NCI-H82 (cell line): ENCODE measurements at places on chromosomes 4 and X.

DNA sequence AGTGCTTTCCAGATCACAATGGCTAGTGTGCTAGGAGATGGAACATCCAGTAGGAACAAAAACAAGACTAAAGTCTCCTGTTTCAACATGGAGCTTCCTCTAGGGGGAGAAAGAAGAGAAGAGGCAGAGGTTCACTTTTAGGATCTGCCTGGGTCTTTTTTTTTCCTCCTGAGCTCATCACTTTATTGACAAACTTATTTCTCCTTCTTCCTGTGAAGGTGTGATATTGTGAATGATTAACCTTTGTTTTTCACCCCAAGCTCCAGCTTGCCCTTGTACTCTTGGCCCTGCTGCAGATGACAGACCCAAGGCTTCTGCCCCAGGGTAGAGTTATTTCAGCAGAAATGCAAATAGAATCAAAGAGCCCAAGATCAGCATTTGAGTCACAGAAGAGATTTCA, 13.5 kb downstream of the PAGE4 start:
- no peak for DNase-seq

DNA sequence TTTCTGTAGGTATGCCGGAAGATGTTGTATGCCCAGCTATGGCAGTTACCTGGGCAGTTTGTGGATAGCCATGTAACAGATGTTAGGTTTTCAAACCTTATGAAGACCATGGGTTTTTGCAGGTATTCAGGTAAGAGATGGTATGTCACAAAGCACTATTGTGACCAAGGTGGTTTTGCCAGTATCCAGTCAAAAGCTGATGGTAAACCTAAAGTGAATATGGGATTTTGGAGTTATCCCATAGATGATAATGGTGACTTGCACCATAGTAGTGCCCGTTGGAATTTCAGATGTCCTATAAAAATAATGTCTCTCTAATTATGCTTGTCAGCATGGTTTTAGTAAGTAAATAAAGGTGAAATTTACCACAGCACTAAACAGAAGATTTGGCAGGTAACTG, at the start of gene ATXN3L:
ATXN3L (minus strand) TSS at position 101 of the 400 bp plus-strand sequence. CDS start 119 bp downstream, outside the sequence.
- no peak for DNase-seq

DNA sequence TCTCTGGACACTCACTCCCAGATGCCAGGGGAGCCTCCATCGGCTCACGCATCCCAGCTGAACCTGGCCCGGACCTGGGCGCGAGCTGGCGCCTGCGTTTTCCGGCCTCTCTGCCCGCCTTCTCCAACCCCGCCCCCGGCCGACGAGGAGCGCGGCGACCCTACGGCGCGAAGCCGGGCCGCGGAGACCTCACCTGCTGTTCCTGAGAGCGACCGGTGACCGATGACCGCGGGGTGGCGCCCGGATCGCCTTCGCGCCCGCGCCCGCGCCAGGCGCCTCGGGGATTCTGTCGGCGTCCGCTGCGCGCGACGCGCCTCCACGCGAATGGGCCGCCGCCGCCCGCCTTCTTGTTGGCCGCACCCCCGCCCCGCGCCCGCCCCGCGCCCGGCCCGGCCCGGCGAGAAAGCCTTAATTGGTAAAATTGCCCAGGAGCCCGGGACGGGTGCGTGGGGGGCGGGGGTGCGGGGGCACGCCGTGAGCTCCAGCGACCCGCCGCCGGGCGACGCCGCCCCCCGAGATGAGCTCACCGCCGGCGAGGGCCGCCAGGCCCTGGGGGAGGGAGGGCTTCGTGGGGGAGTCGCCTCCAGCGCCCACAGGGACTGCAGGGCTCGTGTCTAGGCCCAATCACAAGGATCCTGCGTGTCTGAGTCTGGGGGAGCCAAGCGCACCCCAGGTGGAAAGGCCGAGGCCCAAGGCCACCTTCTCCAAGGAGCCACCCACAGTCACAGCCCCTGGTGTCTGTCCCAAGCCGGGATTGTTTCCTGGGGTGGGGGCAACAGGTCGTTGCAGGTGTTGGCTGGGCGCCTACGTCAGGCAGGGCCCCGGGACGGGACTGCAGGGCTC, at the start of gene FLNA:
FLNA (minus strand) TSS at position 322 of the 843 bp plus-strand sequence. CDS start 3,389 bp downstream, outside the sequence.
- DNase-seq: peak; percentile 53

GRCh38 chrX:39766085-39766726, 331.6 kb downstream of the BCOR start:
- no peak for DNase-seq

GRCh38 chr4:20074450-20074849, 177.3 kb upstream of the SLIT2 start:
- no peak for DNase-seq

DNA sequence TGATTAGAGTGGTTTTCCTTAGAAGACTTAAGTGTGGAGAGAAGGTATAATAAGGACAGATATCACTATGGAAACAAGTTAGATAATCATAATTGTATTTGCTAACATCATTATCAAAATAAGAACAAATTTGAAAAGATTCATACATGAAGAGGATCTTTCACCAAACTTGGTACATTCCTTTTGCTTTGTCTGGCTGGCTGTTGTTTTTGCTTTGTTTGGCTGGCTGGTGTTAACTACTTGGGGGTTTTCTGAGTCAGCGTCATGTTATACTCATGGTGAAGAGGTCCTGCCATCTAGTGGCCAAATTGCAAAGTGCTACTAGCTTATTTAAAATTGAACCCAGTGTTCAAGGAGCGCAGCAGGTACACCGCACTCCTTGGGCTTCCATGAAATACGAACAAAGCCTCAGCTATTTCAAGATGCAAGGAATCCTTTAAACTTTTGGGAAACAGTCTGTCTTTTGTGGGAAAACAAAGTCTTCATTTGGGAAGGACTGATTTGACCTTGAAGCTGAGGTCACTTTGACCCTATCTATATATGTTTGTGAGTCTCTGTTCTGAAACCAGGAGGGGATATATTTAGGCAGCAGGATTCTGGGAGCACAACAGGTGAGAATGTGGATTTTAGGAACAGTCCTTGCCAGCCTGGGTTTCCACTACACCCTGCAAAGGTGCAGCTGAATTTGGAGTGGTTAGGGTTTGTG, 129.7 kb downstream of the PLS3 start:
- peak; percentile 84 for DNase-seq

GRCh38 chr4:24605216-24605615, 20.9 kb upstream of the DHX15 start:
- DNase-seq: no peak

GRCh38 chr4:6472387-6473263, at the start of gene PPP2R2C:
Gene PPP2R2C (minus strand): TSS chr4:6472614. CDS start chr4:6472229, 385 bp downstream.
- no peak for DNase-seq

DNA sequence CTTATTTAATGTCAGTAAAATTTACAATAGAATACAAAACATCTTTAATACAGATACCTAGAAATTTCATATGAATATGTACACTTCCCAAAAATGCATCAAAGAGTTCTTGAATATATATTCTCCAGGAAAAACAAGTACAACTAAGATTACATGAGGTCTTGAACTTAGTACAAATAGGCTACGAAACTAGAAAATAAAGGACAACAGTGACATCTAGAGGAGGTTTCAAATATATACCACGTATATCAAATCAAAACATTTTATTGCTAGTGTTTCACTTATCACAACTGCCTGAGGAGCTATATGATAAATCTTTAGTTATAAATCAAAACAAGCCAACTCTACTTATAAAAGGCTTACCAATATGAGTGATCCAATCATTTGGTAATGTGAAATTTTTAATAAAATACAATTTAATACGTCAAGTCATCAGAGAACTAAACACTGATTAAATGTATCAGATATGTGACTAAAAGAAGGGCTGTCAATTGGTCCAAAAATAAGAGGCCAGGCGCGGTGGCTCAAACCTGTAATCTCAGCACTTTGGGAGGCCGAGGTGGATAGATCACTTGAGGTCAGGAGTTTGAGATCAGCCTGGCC, 36.6 kb downstream of the ANAPC10 start:
- DNase-seq: peak; percentile 66

DNA sequence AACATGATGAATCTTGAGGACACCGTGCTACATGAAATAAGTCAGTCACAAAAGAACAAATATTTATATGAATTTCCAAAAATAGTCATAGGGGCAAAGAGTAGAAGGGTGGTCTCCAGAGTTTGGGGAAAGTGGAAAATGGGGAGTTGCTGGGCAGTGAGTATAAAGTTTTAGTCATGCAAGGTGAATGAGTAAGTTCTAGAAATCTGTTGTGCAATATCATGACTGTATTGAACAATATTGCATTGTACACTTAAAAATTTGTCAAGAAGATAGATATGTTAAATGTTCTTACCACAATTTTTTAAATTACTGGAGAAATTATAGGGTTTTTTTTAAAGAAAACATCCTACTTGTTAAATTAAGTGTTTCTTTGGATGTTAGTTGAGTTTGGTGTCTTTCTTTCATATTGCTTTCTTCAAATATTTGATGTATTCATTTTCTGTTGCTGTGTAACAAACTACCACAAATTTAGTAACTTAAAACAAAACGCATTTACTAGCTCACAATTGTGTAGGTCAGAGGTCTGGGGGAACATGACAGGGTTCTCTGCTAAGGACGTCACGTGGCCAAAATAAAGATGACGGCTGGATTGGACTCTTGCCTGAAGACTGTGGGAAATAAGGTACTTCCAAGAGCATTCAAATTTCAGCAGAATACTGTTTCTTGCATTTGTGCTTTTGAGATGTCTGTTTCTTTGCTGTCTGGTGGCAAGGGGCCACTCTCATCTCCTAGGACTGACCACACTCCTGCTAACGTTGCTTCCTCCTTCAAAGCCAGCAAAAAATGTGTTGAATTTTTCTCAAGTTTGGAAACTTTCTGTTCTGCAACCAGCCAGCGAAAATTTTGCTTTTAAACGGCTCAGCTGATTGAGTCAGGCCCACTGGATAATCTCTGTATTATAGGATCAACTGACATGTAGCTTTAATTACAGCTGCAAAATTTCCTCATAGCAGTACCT, 76.7 kb downstream of the CPEB2 start:
- peak; percentile 18 for DNase-seq

GRCh38 chrX:2676794-2677675, 14.1 kb upstream of the CD99 start:
- DNase-seq: no peak

DNA sequence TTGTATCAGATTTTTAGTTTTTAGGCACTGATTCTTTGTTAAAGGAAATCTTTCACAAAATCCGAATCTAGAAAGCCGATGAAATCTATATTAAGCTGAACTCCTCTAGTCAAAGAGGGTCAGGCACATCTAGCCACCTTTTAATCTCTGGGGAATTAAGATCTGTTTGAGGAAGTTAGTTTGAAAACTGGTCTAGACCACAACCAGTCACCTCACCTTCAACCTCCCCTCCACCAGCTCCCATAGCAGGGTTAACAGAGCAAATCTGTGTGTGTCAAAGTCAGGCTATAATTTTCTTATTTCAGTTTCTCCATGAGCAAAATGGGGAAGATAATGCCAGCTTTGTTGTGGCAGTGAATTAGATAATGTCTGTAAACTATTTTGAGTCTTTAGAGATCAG, 110.0 kb upstream of the IGFBP7 start:
- no peak for DNase-seq

GRCh38 chr4:39942507-39942906, 35.2 kb downstream of the PDS5A start:
- DNase-seq: peak; percentile 13

DNA sequence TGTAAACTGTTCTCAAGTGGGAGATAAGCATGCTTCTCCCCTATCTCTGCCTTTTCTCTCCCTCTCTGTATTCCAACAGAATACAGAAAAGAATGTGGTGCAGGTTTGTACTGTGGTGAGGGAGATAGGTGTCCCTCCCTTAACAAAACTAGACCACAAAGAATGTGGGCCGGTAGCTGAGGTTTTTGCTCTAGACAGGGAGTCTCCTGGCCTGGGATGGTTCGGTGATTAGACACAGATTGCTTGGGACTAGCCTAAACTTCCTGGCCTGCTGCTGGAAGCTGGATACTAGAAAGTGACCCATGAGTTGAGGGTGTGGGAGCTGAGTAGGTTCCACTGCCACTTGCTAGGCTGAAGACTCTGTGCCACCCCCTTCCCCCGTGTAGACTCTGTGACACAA, 143.0 kb downstream of the CXXC4 start:
- DNase-seq: no peak

- no peak for DNase-seq
Measured at GRCh38 chr4:169582203-169582602, 30.2 kb downstream of the NEK1 start.

- no peak for DNase-seq
Measured at GRCh38 chrX:68758671-68759070, 70.2 kb upstream of the EFNB1 start.

- no peak for DNase-seq
Measured at GRCh38 chrX:40146262-40147125, 48.7 kb upstream of the BCOR start.

- DNase-seq: no peak
Measured at GRCh38 chr4:33080275-33080674, 2360.1 kb downstream of the PCDH7 start.

DNA sequence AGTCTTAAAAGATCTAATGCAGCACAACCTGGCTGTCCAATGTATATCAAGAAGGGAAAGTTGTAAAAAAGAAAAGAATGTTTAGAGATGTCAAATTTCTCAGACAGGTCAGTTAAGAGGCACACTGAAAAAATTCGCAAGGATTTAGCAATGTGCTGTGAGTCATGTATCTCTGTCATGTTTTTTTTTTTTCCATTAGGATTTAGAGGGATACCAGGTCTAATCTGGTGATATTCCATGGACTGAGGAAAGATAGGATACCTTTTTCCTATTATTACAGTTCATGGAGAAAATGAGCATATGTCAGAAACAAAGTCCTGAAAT, 815.4 kb upstream of the PCDH10 start:
- no peak for DNase-seq

DNA sequence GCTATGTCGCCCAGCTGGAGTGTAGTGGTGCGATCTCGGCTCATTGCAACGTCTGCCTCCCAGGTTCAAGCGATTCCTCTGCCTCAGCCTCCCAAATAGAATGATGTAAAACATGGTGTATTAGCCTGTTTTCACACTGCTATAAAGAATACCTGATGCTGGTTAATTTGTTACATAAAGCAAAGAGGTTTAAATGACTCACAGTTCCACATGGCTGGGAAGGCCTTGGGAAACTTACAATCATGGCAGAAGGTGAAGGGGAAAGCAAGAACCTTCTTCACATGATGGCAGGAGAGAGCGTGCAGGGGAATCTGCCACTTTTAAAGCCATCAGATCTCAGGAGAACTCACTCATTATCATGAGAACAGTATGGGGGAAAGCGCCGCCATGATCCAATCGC, 1191.8 kb downstream of the ARAP2 start:
- no peak for DNase-seq

DNA sequence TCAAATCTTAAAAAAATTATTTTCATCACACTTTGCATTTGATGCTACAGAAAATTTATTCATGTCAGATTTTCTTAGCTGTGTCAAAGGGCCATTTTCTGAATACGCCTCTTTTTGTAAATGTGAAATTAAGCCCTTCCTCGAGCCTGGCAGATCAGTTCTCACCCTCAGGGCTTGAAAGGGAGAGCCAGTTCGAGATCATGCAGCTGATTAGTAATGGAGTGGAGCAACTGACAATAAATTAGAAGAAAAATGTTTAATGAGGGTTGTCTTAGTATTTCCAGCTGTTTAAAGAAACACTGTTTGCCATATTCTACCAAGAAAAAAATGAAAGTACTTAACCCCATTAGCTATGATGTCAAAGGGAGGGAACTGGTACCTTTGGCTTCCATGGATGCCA, 28.7 kb downstream of the CC2D2A start:
- DNase-seq: no peak

GRCh38 chr4:146165840-146166239, 9.7 kb upstream of the LSM6 start:
- DNase-seq: no peak
